ENCODE measurements at places on chromosomes 6 and 20.
A peak's percentile ranks its signal among the peaks of the same experiment; 100 is the strongest.

DNA sequence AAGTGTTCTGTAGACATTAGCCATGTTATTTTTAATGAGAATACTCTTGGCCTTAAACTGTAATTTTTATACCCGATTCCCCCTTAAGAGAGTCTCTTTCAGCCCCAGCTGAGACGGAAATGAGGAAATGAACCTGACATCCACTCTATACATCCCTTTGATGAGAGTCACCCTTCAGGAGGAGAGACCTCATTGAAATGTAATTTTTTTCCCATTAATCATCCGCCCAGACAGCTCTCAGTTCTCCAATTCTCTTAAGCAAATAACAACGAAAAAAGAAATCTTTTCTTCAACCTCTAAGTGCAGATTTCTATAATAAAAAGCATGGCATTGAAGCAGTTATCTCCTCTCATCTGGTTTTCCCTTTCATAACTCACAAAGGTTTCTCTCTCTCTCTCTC lies 243.8 kb upstream of the PMEPA1 start:
- DNase-seq: no peak

GRCh38 chr6:104859225-104860146 lies at the start of gene HACE1:
TSS of gene HACE1 (minus strand) at chr6:104859919. CDS start at chr6:104859642, 277 bp downstream.
- DNase-seq: peak; percentile 83

DNA sequence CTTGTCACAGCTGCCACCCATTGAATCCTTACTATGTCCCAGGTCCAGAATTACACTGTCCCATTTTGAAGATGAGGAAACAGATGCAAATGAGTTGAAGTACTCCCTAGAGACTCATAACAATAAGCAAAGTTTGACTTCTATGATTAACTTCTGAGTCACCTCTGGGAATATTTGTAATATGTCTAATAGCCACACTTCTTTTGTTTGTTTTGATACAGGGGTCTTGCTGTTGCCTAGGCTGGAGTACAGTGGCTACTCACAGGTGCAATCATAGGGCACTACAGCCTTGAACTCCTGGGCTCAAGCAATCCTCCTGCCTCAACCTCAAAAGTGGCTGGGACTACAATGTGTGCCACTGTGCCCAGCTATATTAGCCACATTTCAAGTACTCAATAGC lies 11.4 kb upstream of the SOX12 start:
- no peak for DNase-seq

DNA sequence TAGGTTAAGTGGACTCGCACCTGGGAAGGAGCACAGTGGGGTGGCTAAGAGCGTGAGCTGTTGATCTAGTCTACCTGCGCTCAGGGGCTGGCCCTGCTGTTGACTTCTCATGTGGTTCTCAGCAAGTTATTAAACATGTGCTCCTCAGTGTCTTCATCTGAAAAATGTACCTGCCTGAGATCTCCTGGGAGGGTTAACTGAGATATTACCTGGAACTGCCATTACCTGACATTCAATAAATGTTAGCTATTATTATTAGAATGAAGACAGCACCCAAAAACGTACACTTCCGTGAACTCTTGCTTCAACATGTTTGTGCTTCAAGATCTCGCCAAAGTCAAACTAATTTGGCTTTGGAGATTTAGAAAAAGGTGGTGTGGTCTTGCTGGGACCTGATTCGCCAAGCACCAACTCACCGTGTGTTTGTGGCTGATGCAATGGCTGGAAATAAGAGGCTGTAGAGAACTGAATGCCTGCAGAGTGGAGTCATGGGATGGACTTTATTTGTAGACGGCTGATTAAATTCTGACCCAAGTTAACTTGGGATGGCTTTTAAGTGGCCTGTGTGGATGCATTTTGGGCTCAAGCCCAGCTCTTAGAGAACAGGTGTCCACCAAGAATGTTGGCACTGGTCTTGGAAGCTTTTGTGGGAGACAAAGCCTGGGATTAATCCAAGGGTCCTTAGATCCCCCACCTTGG lies 692.9 kb downstream of the QKI start:
- DNase-seq: no peak

GRCh38 chr6:903761-904160 lies 210.8 kb upstream of the EXOC2 start:
- no peak for DNase-seq

- DNase-seq: no peak
Observed at GRCh38 chr20:11119573-11119972, 445.8 kb upstream of the JAG1 start.
